ENCODE measurements at places on chromosomes 7 and 10.

DNA sequence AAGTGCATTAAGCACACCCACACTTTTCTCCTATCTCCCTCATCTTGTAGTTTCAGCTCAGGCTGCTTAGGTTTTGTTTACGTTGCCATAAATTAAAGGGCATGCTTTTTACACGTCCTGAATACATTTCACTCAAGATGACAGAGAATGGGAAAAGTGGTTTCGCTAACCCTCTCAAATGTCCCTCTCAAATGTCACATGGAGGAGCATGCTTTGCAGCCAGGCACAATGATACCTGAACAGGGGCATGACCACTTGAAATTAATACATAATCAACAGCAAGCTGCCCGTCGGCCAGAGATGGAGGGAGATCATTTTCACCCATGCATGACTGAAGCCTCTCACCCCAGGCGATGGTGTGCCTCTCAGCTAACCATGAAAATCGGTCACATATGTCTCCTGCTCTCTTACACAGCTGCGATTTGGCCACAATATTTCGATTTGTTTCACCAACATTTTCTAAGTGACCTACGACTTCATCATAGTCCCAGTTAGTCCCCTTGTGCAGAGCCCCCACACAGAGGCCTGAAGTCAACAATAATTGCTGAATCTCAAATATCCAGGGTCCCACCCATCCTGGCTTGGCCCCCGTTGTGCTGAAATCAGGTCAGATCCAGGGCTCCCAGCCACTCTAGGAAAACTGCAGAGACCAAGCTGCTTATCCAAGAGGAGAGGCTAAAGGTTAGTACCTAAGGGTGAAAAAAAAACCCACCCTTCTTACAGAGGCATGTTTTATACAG is 373.9 kb upstream of the NFE2L3 start:
- no peak for DNase-seq

- no peak for DNase-seq
Measured at GRCh38 chr10:33820531-33820930, 486.1 kb upstream of the NRP1 start.

DNA sequence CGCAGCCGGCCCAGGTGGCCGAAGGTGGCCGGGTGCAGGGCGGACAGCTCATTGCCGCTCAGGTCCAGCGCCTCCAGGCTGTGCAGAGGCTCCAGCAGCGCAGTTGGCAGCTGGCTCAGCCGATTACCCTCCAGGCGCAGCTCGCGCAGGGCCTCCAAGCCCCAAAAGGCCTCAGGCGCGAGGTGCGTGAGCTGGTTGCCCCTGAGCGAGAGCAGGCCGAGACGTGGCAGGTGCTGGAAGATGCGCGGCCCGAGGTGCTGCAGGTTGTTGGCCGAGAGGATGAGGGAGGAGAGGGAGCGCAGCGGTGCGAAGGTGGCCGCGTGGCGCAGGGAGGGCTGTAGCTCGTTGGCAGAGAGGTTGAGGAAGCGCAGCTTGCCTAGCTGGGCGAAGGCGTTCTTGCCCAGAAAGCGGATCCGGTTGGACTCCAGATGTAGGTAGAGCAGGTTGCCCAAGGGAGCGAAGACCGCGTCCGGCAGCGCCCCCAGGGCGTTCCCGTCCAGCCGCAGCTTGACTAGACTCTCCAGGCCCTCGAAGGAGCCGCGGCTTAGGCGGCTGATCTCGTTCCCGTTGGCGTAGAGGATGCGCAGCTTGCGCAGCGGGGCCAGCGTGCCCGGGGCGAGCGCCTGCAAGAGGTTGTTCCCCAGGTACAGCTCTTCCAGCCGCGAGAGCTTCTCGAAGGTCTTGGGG is 923 bp downstream of the TRIL start:
- DNase-seq, result no peak

DNA sequence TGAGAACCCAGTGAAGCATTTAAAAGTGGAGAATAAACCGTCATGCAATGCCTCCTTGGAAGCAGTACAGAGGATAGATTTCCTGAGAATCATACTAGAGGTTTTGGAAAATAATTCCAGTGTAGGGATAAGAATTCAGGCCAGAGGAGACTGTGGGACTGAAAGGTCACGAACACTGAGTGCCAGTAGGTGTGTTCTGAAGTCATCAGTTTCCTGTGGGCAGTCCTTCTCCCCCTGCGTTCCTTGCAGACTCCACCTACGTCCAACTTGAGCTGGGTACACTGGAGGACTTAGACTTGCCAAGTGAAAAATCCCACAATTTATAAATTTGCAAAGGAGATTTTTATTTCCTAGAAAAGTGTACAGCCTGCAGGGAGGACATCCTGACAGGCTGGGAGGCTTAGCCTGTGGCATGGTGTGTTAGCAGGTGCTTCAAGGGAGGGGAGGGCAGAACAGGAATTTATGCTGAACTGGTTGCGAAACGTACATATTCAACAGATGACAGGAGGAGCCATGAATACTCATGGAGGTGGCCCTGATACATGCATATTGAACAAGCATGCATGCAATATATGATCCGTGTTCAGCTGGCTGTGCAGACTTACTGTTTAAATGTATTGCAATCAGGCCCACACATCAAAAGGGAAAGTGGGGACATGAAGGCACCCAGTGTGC is 72.9 kb upstream of the POM121L12 start:
- DNase-seq, result no peak

All from CD4-positive, alpha-beta T cell treated with Interleukin-12 subunit alpha and Interleukin-12 subunit beta, for 1 hour (primary cell).